Globus pallidus (tissue), 1 donor: ENCODE measurements at places on chromosomes 16 and 17.

DNA sequence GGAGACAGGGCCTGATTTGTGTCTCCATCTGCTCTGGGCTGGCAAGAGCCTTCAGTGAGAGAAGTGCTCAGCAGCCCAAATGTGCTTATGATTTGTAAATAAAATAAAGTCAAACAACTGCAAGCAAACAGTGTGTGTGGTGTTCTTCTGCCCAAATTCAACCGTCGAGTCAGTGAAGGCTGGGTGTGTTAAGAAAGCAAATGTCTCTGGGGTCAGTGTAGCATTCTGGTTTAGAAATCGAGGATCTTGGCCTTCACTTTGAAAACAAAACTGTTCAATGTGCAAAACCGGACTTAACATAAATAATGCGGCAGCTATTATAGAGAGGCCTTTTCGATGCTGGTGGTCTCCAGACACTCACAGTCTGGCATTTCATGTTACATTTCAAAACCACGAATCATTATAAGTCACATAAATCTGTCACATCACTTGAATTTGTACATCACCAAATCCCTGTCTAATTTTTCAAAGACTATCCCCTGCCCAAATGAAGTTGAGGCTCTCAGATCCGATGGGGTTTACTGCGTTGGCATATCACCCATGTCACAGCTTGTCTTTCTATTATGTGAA is 158.6 kb upstream of the MYOCD start:
- no peak for DNase-seq

DNA sequence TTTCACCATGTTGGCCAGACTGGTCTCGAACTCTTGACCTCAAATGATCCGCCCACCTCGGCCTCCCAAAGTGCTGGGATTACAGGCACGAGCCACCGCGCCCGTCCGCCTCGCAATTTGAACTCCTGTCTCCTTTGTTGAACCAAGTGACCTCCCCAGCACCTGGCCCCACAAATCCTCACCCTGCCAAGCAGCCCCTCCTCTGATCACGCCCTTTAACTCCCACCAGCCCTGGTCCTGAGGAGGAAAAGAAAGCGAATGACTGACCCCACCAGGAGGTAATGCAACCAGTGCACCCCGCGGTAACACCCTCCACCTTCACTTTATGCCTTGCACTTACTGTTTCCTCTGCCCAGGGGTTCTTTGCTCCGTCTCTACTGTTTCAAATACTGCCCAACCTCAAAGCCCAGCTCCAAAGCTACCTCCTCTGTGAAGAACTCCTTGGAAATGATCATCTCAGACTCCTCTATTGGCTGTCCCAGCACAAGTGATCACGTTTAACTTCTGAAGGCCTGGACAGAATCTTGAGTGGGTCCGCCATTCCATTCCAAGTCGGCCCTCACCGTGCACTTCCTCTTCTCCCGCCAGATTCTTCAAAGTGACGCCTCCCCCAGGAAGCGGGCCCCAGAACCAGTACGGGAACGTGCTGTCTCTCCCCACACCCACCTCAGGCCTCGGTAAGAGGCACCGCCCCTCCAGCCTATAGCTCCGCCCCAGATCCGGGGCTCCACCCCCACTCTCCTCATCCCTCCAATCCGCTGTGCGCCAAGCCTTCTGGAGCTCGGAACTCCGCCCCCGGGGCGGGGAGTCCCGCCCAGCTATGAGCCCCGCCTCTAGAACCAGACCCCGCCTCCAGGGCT is 4.4 kb downstream of the CD19 start:
- DNase-seq: peak; percentile 53

DNA sequence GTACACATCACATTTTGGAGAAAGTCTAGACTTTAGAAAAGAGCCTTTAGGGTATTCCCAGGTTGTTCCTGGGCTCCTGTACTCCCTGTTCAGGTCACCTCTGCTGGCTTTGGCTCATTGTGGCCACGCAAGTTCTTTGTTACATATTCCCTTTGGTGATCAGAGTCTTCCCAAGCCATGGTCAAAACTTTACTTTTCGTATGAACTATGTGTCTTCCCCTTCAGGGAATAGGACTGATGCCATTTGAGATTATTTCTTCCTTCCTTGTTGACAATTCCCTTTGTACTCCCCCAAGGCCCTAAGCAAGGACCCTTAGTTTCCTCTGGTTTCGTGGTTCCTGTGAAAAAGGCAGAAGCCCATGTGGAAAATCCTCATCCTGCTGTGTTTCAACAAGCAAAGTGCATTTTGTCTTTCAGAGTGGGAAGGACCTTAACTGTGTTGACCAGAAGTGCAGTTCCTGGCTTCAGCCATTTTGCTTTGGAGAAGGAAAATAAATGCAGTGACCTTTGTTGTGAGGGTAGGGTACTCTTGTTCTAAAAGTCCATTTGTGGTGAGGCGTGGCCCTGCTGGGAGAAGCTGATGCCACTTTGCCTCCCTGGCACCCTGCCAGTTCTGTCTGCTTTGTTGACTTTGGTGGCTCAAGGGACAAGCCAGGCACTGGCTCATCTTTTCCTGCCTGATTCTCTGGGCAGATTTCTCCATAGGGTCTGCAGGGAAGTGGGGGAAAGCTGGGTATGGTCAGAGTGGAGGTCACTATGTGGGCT is 55.1 kb downstream of the ZNRF1 start:
- peak; percentile 66 for DNase-seq

DNA sequence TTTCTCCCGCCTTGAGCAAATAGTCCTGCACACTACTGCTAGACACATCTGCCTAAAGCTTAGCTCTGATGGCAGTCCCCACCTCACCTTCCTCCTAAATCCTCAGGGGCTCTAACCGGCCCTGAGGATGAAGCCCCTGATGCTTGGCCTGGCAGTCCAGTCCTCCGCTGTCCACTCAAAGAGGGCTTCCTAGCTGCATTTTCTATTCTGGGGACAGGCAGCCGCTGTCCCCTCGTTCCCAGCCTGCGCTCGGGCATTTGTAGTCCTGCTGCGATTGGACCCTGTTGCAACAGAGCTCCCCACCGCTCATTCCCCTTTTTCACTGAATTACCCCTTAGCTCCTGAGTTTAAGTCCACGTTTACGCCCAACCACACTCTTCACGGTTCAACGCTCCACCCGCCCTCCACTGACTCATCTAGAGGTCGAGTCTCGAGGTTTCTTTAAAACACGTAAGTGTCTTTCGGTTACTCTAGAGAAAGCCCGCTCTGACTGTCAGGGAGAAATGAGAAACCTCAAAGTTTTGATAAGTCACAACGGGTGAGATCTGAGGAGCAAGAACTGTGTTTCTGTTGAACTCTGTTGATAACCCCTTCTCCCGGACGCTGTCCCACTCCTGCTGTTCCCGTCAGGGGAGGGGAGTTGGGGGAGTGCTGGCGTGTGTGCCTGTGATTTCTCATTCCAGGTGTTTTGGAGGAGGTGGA is 4.5 kb downstream of the CCR7 start:
- no peak for DNase-seq

- DNase-seq: no peak
Observed at GRCh38 chr17:44006272-44006597, 1.8 kb downstream of the NAGS start.

- DNase-seq: no peak
Observed at GRCh38 chr17:63476854-63477479, at the start of gene ACE. TSS of gene ACE (plus strand) at chr17:63477061. CDS start at chr17:63477095, 34 bp downstream.
